ENCODE measurements at places on chromosomes 13 and 19.

- no peak for DNase-seq
These were observed 1.6 kb downstream of the GPC5 start for GRCh38 chr13:91400063-91400399.

DNA sequence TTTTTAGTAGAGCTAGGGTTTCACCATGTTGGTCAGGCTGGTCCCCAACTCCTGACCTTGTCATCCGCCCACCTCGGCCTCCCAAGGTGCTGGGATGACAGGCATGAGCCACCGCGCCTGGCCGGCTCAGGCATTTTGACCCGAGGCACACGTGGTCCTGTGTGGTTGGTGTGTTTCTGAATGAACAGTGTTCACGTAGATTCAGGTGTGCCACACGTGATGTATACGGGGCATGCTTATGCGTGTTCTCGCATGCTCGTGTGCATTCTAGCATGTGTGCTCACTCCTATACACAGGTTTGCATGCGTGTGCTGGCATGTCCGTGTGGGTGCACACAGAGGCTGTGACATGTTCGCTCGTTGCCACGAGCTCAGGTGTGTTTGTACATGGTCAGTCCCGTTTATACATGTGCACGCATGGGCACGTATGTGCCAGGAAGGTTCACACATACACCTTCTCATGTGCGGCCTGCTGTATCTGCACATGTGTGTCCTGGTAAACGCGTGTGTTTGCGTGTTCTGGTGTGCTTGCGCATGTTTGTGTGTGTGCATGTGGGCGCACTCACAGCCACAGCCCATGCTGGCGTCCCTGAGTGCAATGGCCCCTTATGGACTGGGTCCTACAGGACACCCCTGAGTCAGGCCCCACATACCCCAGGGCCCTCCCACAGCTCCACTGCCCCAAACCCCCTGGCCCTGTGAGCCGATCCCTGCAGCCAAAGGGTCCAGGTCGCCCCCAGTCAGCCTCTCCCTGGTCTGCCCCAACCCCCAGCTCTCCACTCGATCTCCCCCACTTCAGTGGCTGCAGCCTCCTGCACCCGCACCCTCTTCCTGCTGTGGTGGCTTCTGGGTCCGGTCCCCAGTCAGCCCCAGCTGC lies 20.6 kb upstream of the TCF3 start:
- no peak for DNase-seq

DNA sequence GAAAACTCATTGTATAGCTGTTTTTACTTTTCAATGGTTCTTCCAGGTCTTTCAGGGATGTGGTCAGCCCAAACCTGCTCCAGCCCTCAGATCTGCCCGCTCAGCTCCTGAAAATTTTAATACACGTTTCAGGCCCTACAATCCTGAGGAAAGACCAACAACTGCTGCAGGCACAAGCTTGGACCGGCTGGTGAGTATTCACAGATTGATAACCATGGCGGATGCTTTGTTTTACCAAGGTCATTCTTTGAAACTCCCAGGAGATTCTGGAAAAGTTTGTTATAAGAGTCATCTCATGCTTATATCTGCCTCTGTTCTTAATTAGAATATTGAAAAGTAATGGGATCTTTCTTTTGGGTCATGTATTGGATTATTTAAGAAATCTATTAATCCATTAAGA lies 173.5 kb downstream of the DCT start:
- DNase-seq, result no peak

DNA sequence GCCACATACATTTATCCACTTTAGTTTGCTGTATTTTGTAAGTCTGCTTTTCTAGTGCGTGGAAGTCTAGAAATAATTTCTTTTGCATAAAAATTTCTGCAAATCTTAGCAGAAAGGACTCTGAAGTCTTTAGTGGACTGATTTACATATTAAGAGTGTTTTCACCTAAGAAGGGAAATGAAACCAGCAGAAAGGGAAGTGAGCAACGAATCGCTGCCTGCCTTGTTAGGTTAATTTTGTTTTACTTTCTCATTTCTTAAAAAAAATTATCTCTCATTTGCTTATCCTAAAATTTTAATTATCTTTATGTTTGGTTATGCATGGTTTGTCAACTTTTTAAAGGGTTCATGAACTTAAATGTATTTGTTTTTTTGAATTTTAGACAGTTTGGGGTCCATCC lies 767 bp upstream of the GPR18 start:
- no peak for DNase-seq

DNA sequence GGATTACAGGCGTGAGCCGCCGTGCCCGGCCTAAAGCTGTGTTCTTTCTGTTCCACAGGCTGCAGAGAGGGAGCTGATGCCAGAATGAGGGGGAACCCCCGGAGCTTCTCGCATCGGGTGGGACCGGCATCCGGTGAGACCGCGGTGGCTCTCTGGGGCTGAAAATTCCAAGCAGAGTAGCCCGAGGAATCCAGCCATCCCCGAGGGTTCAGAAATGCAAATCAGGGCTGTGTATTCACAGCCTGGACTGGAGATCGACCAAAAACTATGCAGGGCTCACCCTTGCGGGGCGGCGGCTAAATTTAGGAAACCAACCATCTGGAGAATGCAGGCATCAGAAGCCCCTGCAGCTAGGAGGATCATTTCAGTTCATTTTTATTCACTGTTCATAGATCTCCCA lies 99.2 kb downstream of the GNG7 start:
- DNase-seq, result peak; percentile 7

- DNase-seq, result no peak
These were observed 23.1 kb upstream of the ZNF729 start for GRCh38 chr19:22263121-22263520.

- DNase-seq, result no peak
These were observed 736.9 kb upstream of the PCDH9 start for GRCh38 chr13:67967031-67967430.

GRCh38 chr13:85586422-85586831 lies 212.8 kb downstream of the SLITRK6 start:
- DNase-seq, result no peak

Data from D721Med (cell line).